NCI-H146 (cell line): ENCODE measurements at places on chromosomes 12 and 14.

GRCh38 chr14:106067935-106068334 lies 541.6 kb downstream of the TMEM121 start:
- no peak for DNase-seq

GRCh38 chr14:74324931-74325361 lies 22.2 kb upstream of the ABCD4 start:
- peak; percentile 50 for DNase-seq

GRCh38 chr14:102445641-102446040 lies 63.9 kb downstream of the ANKRD9 start:
- DNase-seq: no peak

DNA sequence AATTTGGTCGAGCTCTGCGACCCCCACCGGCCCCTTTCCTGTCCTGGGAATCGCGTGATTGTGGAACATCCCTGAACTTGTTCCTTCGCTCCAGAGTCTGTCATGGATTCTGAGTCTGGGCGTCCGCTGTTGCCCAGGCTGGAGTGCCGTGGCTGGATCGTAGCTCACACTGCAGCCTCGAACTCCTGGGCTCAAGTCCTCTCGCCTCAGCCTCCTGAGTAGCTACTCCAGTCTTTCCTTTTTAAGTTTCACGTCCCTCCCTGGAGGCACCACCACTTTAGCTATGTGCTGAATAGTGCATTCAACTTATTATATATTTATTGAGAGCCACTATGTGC lies 698 bp downstream of the ACOT6 start:
- DNase-seq: no peak

DNA sequence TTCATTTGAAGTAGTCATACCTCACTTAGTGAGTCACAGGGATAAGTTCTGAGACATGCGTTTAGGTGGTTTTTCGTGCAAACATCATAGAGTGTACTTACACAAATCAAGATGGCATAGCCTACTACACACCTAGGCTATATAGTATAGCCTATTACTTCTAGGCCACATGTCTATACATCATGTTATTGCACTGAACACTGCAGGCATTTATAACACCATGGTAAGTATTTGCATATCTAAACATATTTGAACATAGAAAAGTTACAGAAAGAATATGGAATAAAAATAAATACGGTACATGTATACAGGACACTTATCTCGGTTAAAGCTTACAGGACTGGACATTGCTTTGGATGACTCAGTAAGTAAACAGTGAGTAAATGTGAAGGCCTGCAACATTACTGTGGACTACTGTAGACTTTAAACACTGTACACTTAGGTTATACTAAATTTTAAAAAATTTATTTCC lies 670.6 kb downstream of the SLC16A7 start:
- no peak for DNase-seq

GRCh38 chr12:91980389-91980821 lies 165.2 kb downstream of the BTG1 start:
- DNase-seq: no peak

DNA sequence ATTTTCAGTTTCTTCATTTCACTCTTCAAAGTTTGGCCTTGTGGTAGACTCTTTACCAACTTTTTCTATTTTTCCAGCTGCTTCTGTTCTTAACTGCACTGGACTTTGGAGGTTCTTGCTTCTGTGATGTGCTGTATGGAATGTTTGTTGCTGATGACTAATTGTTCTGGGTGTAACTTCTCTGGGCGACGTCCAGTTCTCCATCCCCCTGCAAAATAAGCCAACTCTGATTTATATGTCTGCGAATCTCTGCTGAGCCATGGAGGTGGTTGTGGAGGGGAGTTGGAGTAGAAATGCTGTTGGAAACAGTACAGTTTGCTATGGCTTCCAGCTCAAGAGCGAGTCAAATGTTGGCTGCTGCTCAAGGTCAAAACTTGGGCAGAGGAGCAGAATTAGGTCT lies 113.9 kb upstream of the DYRK2 start:
- DNase-seq: no peak

- no peak for DNase-seq
Observed at GRCh38 chr14:30389134-30389876, 169.7 kb upstream of the G2E3 start.

DNA sequence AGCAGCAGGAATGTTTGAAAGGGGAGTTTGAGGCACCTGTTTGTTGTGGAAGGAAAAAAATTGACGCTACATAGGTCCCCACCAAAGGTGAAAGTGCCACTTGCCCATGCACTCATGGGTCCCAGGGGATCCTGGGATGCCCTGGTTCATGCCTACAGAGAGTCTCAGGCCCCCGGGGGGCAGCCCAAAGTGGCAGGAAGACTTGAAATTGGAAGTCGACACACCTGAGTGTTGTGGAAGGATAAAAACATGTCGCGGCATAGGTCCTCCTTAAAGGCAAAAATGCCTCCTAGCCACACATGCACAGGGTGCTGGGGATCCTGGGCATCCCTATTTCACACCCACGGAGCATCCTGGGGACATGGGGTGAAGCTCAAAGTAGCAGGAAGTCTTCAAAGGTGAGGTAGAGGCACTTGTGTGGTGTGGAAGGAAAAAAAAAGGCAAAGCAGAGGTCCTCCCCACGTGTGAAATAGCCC lies 576.1 kb downstream of the ALG10 start:
- no peak for DNase-seq

- no peak for DNase-seq
Observed at GRCh38 chr14:81633496-81633895, 99.8 kb upstream of the SEL1L start.

DNA sequence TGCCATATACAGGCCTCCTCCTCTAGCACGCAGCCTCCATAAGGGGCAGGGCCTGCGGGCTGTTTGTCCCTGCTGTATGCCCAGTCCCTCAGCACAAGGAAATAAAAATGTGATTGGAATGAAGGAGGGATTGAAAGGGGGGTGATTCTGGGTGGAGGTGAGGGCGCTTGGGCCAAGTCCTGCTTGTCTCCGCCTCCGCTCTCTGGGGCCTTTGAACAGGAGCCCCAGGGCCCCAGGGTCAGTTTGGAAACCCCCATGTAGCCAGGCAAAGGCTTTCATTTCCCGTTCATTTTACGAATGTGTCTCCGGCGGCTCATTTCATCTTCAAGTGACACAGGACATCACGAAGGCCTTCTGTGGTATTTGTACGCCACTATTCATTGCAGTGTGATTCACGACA lies 4.5 kb upstream of the CACNA2D4 start:
- no peak for DNase-seq

DNA sequence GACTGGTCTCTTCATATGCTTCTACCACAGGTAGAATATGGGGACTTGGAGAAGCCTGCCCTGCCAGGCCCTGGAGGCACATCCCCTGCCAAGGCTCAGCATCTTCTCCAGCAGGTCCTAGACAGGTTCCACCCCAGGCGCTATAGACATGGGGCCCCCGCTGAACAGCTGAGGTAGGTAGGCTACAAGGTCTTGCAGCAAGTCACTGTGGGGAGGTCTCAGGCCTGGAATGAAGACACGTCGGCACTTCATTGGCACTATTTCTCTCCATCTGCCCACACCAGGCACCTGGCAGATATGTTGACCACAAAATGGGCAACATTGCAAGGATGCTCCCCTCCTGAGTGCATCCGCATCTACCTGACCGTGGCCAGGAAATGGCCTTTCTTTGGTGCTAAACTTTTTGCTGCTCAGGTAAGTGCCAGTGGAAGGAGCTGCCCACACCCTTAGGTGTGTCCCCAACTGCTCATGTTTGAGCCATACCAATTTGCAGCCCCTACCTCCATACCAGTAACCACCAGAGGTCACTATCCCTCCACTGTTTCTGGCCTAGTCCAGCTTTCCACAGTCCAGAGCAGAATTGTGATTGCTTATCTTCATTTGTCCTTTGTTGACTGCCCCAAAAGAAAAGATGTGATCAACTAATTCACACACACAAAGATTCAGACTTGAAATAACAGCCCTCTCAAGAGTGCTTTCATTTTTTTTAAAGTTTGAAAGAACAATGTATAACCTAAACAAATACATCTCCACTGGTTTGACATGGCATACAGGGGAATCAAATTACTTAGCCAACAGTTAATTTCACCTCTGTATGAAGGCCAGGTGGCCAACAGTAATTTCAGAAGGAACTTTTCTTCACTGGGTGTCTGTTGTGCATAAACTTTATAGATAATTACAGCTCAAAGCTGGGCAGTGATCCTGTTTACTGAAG lies 16.1 kb downstream of the PIGH start:
- DNase-seq: peak; percentile 42

DNA sequence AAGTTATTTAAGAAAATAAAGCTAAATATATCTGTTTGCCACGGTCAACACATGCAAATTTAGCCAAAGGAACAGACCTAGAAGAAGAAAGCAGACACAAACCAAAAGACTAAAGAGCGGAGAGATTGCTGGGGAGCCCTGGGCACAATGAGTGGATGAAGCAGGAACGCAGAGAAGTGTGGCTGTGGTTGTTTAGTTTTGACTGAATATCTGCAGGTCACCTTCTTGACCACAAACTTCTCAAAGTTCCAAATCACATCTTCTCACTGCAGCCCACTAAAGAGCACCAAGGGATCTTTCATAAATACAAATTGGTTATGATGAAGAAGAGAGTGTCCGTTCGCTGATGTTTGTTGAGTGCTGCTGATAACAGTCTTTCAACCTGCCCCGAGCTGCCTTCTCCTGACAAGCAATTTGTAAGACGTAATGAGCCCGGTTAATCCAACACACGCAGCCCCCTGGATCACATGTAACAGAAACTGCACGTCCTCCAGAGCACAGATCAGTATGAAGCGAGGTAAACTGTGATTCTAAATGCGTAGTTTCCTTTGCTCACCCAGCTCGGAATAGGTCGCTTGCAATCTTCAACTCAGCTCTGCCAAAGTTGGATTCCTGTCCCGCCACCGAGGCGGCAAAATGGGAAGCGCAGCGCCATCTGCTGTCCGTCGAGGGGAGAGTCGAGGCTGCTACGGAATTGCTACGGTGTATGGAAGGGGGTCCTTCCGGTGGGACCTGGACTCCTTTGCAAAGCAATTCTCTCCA lies 120.8 kb downstream of the GXYLT1 start:
- DNase-seq: peak; percentile 83

DNA sequence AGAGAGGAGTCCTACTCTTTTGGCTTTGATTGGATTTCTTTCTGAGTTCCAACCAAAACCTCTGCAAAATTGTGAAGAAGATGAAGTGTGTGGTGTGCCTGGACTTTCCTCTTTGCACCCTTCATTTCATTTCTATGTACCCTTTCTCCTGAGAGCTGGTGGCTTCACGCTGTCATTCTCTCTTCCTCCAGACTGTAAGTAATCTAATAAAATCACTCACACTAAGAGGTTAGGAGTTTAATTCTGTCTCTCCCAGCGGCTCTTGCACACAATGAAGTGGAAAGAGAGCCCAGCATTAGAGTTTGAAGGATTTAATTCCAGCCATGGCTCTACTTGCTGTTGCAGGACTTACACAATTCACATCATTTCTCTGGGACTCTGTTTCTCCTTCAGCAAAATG lies 37.8 kb upstream of the CRADD start:
- no peak for DNase-seq

GRCh38 chr14:22052795-22053194 lies 379.2 kb upstream of the OR4E1 start:
- DNase-seq: no peak

DNA sequence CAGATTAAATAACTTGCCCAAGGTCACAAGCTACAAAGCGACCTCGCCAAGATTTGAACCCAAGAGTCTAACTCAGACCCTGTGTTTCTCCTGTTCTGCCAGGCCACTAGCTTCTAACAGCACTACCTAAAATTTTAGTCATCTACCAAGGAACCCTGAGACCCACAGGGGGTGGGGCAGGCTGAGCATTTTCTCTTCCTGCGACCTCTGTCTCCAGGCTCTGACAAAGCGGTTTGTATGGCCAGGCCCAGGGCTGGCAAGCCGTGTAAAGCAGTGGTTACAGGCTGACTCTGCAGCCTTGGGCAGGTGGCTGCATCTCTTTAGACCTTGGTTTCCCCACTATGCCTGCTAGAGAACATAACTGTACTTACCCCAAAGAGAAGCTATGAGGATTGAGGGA lies 5.3 kb downstream of the VDR start:
- no peak for DNase-seq

- no peak for DNase-seq
Observed at GRCh38 chr14:22566845-22567244, 22.2 kb downstream of the DAD1 start.

- no peak for DNase-seq
Observed at GRCh38 chr14:52269100-52269499, 1.6 kb downstream of the PTGDR start.

DNA sequence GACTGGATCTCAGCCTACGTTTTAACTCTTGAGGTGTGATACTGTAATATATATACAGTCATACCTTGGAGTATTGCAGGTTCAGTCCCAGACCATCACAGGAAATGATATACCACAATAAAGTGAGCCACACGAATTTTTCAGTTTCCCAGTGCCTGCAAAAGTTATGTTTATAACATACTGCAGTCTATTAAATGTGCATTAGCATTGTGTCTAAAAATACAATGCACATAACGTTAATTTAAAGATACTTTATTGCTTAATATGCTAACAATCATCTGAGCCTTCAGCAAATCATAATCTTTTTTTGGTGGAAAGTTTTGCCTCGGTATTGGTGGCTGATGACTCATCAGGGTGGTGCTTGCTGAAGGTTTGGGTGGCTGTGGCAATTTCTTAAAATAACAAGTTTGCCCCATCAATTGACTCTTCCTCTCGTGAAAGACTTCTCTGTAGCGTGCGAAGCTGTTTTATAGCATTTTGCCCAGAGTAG lies 18.9 kb downstream of the PYROXD1 start:
- DNase-seq: no peak

DNA sequence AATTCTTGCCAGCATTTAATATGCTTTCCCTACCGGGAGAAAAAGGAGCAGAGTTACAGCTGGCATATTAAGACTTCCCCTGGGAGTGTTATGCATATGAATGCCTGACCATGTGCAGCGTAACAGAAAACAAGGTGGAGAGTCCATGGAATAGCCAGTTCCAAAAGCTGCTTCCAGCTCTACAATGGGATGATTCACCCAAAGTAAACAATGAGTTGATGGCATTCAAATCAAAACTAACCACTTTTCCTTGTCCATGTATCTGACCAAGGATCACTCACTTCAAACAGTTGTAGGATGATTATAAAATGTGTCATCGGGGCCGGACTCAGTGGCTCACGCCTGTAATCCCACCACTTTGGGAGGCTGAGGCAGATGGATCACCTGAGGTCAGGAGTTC lies 48.1 kb upstream of the BICDL1 start:
- DNase-seq: peak; percentile 46

GRCh38 chr12:107309020-107309419 lies 215.7 kb upstream of the CRY1 start:
- DNase-seq: no peak

DNA sequence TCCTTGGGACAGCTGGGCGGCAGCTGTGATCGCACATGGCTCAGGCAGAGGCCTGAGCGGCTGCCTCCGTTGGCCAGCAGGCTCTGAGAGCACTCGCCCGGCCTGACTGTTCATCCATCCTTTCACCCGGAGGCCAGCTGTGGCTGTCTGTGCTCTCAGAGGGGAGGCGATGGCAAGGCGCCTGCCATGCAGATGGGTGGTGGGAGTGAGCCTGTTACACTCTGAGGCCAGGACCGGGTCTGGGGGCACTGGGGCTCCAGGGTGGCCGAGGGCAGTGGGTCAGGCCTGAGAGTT lies 292.3 kb downstream of the TMEM121 start:
- DNase-seq: no peak
